ENCODE measurements at places on chromosomes 13 and 19.

- no peak for DNase-seq
Measured at GRCh38 chr13:84137292-84137691, 255.0 kb upstream of the SLITRK1 start.

- no peak for DNase-seq
Measured at GRCh38 chr13:25727810-25728209, 324.0 kb downstream of the SHISA2 start.

GRCh38 chr19:33698576-33699435 is 77.1 kb downstream of the CHST8 start:
- DNase-seq: peak; percentile 30

- no peak for DNase-seq
Measured at GRCh38 chr13:75769141-75769905, 133.2 kb downstream of the LMO7 start.

DNA sequence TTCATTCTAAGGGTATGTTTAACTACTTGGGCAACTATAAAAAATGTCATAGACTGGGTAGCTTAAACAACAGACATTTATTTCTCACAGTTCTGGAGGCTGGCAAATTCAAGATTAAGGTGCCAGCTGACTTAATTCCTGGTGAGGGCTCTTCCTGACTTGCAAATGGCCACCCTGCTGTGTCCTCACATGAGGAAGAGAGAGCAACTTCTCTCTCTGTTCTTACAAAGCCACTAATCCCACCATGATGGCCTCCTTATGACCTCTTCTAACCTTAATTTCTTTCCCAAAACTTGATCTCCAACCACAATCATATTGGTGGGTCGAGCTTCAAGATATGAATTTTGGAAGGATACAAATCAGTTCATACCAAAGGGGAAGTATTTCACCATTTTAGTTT is 399.0 kb downstream of the DCT start:
- DNase-seq: no peak
